ENCODE measurements at places on chromosomes 6 and 20.
A peak's percentile ranks its signal among the peaks of the same experiment; 100 is the strongest.

DNA sequence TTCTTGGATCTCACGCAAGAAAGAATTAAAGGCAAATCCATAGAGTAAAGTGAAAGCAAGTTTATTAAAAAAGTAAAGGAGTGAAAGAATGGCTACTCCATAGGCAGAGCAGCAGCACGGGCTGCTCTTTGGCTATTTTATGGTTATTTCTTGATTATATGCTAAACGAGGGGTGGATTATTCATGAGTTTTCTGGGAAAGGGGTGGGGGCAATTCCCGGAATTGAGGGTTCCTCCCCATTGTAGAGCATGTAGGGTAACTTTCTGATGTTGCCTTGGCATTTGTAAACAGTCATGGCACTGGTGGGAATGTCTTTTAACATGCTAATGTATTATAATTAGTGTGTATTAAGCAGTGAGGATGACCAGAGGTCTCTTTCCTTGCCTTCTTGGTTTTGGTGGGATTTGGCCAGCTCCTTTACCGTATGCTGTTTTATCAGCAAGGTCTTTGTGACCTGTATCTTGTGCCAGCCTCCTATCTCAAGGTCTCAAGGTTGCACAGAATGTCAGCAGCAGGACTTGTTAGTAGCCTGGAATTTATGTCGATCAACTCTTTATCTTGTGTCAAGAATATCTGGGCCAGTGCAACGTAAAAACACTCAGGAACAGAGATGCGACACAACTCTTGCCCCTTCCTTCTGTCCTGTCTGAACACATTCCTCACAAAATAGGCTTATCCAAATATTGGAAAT is 931.4 kb downstream of the QKI start:
- no peak for DNase-seq

DNA sequence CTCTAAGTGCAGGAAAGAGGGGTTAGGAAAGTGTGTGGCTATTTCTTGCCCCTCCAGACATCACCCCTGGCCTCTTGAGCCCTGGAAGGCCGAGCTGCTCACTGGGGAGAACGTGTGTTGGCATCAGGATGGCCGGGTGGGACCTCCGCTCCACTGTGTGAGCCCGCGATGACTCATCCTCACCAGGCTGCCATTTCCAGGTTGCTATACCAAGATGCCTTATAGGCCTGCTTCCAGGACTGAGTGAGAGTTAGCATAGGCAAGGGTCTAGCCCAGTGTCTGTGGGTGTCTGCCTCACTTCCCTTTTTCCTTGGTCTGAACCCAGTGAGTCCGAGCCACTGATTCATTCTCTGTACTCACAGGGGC is 105.0 kb downstream of the MRPL14 start:
- no peak for DNase-seq

DNA sequence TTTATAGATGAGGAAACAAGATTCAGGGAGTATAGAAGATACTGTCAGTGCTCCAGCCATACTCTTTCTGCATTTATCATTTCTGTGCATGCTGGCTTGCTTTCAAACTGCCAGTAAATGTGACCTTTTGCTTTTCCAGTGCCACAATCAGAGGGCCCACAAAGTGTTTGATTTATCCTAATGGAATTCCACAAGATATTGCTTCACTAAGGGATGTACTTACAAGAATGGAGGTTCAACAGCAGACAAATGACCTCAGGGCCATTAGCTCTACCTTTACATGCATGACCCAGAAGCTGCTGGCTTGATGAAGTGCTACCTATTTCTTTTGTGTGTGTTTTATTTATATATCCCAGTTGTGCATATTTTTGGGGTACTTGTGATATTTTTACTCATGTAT is 171.5 kb upstream of the GRIK2 start:
- no peak for DNase-seq

GRCh38 chr6:36028877-36029324 is 1.3 kb downstream of the MAPK14 start:
- DNase-seq: peak; percentile 57

DNA sequence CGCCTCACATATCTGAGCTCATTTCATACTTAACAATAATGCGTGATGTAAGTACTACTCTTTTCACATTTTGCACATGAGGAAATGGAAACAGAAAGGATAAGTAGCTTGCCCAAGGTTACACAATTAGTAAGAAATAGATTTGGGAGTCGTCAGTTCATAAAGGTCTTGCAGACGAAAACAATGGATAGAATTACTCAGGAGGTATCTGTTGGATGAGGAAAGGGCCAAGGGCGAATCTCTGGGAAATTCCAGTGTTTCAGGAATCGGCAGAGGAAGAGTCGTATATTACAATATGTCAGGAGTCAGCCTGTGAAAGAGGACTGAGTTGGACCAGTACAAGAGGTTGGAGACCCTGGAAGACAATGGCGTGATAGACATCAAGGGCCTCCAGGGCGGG is 12.8 kb upstream of the EDN1 start:
- DNase-seq: no peak

DNA sequence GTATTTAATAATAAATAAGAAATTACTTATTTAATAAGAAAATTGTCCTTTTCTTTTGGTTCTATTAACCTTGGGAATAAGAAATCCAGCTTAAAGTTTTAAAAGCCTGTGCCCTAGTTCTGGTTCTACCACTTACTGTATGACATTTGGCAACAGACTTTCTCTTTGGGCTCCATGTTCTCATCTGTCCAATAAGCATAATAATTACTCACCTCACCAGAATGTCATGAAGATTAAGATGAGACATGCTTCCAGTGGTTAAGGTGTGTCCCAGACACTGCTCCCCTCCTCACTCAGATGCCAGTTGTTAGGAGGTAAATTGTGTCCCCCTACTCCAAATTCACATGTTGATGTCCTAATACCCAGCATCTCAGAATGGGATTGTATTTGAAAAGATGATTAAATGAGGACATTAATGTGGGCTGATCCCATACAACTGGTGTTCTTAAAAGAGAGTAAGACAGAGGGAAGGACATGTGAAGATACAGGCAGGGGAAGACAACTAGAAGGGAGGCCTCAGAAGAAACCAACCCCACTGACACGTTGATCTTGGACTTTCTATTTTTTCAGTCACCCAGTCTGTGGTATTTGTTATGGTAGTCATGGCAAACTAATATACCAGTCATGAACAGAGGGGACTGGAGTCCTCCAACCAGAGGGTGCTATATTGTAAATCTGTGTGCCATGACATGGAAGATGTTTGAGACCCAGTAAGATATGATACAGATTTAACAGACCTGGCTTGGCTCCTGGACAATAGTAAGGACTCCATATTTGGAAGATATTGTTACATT is 6.4 kb upstream of the MICAL1 start:
- DNase-seq: no peak

DNA sequence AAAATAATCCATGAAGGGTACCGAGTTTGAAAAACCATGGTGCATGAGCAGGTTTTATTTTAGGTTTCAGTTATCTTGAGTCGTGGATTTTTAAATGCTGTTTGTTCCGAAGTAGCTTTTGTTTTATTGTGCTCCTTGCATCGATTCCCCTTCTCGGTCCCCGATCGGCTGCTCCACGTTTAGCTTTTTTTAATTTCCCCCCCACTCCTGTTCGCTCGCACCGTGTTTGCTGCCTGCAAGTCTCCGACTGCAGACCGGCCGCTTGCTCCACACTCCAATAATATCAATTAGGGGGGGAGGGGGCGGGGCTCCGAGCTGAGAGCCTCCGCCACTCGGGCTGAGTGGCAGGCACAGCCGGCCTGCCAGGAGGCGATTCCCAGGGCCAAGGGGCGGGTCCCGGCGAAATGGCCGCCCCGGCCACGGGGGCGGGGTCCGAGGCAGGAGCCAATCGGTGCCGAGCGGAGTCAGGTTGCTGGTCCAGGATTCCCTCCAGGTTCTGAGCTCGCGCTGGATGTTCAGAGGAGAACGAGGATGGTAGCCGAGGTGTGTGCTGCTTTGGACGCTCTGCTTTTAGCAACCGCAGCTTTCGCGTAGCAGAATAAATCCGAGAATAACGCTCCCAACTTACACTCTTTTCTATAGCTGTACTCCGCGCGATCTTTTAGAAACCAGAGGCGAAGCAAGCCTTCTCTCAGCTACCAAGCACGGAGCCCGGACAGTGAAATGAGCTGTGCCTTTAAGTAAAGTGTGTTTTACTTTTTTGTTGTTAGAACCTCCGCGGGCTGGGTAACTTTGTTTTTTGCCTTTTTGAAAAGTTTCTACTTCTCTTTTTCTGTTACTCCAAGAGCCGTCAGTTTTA is at the start of gene EPHA7:
Gene EPHA7, minus strand, starts transcription at position 256 of the 859 bp plus-strand sequence. Its CDS starts 218 bp downstream, at position 38.
- peak; percentile 8 for DNase-seq

- DNase-seq: no peak
Observed at GRCh38 chr20:19492116-19492515, 265.9 kb upstream of the RIN2 start.

GRCh38 chr6:63589952-63590411 is 17.7 kb downstream of the LOC128125822 start:
- DNase-seq: no peak

DNA sequence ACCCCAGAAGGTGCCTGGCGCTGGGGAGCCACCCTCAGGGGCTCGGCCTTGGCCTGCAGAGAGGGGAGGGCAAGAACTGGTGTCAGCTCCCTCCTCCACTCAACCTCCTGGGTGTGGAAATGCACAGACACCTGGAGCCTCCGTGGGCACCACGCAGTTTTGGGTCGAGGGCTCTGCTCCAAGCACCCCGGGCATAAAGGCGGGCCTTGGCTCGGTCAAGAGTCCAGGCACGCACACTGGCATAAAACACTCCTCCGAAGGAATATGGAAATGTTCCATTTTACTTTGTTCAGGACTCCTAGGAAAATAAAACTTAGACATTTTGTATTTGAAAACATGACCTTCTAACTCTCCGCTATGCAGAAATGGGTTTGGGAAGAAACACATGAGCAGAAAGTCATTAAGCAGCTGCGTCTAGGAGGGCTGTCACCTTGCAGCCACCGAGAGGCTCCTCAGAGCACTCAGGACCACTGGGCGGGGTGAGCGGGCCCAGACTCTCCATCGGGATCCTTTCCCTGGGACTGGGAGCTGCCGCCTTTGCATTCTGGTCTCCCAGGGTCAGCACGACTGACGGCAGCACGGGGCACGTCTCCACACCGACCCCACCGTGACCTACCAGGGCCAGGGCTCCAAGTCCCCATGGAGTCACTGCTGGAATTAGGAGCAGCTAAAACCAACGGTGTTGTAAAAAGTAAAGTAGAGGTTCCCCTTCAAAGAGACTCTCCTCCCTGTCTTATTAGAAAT is 46.0 kb upstream of the DACT2 start:
- no peak for DNase-seq

- DNase-seq: no peak
Observed at GRCh38 chr6:137926985-137927384, 59.9 kb downstream of the TNFAIP3 start.

DNA sequence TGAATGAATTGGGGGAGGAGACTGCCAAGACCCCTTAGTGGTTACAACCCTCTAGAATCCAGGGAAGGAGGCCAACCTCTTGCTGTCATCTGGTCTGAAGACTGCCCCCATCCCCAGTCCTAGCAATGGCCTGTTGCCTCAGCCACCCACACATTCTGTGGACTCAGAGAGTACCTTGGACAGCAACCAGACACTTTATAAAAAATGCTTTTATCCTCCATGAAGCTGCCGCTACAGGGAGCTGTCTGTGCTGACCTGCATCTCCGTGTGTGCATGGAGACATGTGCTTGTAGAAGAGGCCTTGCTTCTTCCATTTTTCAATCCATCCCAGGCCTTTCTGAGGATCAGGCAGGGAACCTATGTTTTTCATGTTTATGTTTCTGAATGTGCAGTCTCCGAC is 15.2 kb downstream of the CDH22 start:
- no peak for DNase-seq

DNA sequence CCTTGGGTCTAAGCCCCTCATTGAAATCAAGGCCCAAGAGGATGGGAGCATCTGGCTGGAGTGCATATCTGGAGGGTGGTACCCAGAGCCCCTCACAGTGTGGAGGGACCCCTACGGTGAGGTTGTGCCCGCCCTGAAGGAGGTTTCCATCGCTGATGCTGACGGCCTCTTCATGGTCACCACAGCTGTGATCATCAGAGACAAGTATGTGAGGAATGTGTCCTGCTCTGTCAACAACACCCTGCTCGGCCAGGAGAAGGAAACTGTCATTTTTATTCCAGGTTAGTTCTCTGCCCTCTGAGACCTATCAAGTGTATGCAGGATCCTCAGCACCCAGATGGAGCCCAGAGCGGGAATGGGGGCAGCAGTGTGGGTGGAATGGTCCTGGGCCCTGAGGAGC is 5.1 kb downstream of the BTN2A2 start:
- no peak for DNase-seq

- no peak for DNase-seq
Observed at GRCh38 chr6:142644866-142645265, 300.1 kb downstream of the HIVEP2 start.

DNA sequence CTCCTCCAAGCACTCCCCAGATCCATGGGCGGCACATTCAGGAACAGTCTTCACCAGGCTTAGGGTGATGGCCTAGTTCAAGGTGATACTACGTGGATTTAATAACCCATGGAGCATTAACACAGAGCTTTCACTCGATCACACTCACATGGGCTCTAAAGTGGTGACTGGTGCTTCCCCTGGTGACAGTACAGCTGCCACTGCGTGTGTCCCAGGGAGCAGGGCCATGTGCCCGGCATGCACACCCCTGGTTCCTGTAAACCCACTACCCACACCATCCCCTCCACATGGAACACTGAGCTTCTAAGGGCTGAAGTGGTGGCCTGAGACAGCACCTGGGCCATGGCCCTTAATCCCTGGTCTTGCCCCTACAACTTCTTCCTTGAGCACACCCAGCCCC is 27.8 kb upstream of the APMAP start:
- no peak for DNase-seq

- DNase-seq: no peak
Observed at GRCh38 chr6:111173946-111174345, 86.6 kb downstream of the SLC16A10 start.

DNA sequence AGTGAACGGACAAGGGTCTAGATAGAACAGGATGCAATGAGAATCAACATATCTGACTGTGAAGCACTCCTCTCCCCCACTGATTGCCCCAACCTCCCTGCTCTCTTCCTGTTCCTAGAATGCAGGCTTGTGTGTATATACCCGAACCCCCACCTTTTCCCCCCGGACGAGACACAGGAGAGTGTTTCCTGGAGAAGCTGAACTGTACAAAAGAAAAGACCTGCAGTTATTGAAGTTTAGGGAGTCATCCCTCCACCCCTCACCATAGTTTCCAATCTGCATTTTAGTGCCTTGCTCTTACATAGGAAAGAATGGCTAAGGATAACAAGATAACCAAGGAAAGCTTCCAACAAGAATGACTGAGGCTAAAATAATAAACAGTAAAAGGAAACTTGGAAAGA is 55.5 kb upstream of the PDE10A start:
- DNase-seq: no peak
